RCC 7860 (cell line): ENCODE measurements at places on chromosomes 7 and 10.

- no peak for DNase-seq
These were observed 492 bp downstream of the COG5 start for GRCh38 chr7:107563081-107563774.

GRCh38 chr7:127765150-127765549 is 113.2 kb downstream of the SND1 start:
- DNase-seq: no peak

DNA sequence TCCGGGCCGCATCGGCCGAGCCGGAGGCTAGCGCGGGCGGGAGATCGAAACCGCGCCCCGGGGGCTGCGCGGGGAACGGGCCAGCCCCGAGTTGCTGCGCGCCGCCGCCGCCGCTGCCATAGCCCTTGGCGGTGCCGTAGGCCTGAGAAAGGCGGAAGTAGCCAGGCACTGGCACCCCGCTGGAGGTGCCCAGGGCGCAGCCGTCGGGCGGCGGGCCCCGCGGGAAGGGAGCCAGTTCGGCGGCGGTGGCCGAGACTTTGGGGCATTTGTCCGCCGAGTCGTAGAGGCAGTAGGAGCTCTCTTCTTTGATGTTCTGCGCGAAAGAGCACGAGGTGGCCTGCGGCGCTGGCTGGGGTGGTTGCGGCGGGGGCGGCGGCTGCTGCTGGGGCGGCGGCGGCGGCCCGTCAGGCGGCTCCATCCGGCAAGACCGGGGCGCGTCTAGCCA is 587 bp downstream of the HOXA10 start:
- DNase-seq: no peak

GRCh38 chr10:103895411-103896186 is 22.4 kb downstream of the STN1 start:
- DNase-seq: peak; percentile 75

- no peak for DNase-seq
These were observed 151.8 kb downstream of the CHN2 start for GRCh38 chr7:29346231-29346978.

DNA sequence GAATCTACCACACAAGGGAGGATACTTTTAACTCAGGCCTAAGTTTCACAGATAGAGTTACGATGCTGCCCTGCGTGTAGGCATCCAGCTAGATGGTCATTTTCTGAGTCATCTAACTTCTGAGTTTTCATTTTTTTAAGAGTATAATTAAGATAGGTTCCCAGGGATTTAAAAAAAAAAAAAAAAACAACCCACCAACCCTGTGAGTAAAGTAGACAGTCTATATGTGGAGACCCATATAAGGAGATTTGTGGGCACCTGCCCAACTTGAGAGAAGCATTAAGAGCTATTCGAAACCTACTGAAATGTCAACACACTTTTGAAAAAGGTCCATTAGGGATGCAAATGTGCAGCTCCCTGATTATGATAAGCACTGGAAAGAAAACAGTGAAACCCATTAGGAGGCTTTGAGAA is 257.3 kb downstream of the TRIL start:
- DNase-seq: no peak

- DNase-seq: no peak
These were observed 100.8 kb downstream of the CTTNBP2 start for GRCh38 chr7:117772421-117772820.

GRCh38 chr7:156725936-156726335 is 85.4 kb downstream of the RNF32 start:
- no peak for DNase-seq

GRCh38 chr7:26397796-26398426 is 106.2 kb downstream of the SNX10 start:
- peak; percentile 54 for DNase-seq

- no peak for DNase-seq
These were observed 46.9 kb downstream of the STEAP1B start for GRCh38 chr7:22452960-22453558.

GRCh38 chr10:18109341-18109870 is 30.8 kb upstream of the CACNB2 start:
- no peak for DNase-seq

- DNase-seq: no peak
These were observed 683 bp downstream of the CDC123 start for GRCh38 chr10:12196531-12197211.

DNA sequence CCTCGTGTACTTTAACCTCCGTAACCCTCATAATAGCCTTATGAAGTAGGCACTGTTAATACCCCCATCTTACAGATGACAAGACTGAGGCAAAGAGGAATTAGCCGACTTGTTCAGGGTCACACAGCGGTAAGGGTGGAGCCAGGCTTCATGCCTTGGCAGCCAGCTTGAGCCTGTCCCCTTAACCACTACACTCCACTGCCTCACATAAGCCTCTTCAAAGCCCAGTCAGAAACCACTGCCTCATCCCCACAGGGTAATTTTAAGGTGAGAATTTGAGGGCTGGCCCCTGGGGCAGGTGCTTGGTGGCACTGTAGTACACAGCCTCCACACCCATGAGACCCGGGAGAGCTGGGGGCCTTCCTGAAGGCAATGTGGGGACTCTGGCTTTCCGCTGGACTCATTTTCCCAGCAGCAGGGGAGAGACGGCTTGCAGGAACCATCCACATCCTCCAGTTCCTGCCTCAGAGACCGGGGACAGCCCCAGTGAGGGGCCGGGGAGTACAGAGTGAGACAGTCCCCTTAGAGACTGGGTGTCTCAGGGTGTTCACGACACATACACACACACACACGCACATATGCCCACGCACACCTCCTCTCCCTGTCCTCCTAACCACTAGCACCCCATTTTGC is 7.6 kb upstream of the C10orf105 start:
- no peak for DNase-seq

GRCh38 chr10:30825495-30825894 is 195.9 kb upstream of the LYZL2 start:
- no peak for DNase-seq

DNA sequence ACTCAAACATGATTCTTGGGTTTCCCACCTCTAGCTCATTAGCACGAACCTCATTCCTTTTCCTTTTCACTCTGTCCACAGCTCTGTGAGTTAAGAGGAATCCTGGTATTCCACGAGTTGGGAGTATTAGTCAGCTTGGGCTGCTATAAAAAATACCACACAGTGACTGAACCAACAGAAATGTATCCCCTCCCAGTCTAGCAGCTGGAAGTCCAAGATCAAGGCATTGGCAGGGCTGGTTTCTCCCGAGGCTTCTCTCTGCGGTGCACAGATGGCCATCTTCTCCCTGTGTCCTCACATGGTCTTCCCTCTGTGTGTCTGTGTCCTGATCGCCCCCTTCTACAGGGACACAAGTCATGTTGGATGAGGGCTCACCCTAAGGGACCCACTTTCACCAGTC is 261.6 kb downstream of the TNS3 start:
- no peak for DNase-seq

- DNase-seq: no peak
These were observed 594 bp downstream of the CNNM1 start for GRCh38 chr10:99329554-99330346.
